ENCODE measurements at places on chromosomes 5 and 9.

DNA sequence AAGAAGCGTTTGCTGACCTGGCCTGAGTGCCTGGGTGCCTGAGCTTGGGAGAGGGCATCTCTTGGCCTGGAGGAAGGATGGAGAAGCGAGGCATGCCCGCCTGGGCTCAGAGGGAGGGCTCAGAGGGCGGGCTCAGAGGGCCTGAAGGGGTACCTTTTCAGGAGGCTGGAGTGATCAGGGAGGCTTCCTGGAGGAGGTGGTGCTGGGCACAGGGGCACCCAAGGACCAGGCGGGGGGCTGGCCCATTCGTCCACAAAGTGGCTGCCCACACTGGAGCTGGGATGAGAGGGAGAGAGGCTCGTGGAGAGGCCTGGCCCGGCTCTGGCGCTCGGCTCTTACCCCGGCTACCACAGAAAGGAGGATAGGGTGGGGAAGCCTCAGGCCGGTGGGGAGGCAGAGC, 32.8 kb downstream of the ASS1 start:
- DNase-seq, result no peak

DNA sequence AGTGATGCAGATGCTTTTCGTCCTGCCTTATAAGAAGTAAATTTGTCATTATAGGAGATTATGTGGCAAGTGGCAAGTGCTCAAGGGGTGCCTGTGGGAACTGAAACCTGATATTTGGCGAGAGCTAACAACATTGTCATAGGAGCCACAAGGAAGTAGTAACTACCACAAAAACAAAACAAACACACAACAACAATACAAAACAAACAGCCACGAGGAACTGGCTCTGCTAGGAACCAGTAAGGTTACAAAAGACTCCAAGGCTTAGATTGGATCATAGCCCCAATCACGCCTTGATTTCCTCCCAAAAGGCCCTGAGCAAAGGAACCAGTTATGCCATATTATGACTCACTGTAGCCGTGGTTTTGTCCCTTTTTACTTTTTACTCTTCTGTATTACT, 1045.2 kb downstream of the CDH12 start:
- no peak for DNase-seq

GRCh38 chr5:72599519-72600370, 92.5 kb upstream of the ZNF366 start:
- DNase-seq, result no peak

- no peak for DNase-seq
Measured at GRCh38 chr9:113057193-113057592, 669 bp upstream of the ZFP37 start.

All from NCI-H1417 treated with DMSO at 0.1 percent for 48 hours (cell line).